ENCODE measurements at places on chromosomes 12 and 14.

DNA sequence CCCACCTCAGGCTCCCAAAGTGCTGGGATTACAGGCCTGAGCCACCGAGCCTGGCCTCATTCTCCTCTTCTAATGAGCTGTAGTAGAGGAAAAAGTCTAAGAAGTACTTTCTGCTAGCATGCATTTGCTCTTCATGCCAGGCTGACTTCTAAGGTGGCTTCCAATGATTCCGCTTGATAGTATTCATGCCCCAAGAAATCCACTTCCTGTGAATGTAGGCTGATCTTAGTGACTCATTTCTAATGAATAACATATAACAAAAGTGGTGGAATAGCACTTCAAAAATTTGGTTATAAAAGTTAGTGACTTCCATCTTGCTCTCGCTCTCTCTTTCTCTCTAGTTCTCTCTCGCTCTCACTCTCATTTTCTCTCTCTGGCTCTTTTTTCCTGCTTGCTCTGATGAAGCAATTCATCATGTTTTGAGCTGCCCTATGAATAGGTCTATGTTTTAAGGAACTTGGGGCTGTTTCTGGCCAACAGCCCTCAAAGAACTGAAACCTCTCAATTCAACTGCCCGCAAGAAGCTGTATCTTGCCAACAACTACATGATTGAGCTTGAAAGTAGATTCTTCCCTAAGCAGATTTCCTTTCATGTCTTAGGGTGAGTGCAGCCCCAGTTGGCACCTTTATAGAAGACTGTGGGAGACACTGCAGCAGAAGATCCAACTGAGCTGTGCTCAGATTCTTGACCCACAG, 282.9 kb downstream of the RMST start:
- DNase-seq, result no peak

GRCh38 chr14:88321692-88322503, 1.2 kb downstream of the KCNK10 start:
- DNase-seq, result peak; percentile 7

- no peak for DNase-seq
These were observed 161.1 kb downstream of the PPFIA2 start for GRCh38 chr12:81597928-81598604.

DNA sequence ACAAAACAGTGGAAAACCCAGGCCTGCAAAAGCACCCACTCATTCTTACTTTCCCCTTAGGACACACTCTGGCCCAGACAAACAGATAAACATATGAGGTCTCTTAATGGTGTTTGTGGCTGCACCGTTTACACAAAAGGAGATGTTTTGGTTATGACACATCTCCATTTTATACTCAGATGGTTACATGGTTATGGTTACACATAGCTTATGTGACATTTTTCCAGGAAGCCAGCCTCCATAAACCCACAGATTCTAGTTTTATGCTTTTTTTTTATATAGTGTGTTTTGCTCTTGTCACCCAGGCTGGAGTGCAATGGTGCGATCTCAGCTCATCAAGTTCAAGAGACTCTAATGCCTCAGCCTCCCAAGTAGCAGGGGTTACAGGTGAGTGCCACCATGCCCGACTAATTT, 3.5 kb upstream of the KLRD1 start:
- no peak for DNase-seq

DNA sequence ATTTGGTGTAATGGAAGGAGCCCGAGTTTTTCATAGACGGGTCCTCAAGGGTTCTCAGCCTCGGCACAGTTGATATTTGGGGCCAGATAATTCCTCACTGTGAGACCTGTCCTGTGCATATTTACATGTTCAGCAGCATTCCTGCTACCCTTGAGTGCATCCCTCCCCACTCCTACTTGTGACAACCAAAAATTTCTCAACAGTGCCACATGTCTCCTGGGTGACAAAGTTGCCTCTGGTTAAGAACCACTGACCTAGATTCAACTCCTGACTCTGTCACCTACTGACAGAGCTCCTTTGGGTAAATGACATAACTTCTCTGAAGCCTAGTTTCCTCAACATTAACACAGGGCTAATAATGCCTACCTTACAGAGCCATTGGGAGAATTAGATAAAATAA, 60.4 kb downstream of the TTC9 start:
- no peak for DNase-seq

All from ELF-1 (cell line).